ENCODE measurements at places on chromosomes 2 and 18. TPM values are rescaled to one million over a fixed set of nuclear protein-coding genes. Genes with fewer than 3 reads are reported as not detected.

DNA sequence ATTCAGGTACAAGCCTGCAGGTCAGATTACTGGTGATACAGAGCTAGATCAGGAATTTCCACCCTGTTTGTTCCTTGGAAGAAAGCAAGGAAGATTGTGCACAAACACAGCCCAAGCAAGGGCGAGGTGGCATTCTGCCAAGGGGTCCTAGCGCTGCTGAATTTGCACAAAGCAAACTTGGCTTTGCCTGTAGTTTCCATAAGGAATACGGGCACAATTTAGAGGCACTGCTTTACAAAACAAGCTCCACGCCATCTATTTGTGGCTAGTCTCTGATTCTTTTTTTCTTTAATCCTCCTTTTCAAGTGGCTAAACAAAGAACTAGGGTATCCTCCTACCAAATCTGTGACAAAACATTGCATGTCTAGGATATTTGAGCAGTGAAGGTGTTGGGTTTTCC is 195.5 kb upstream of the ACVR2A start:
- no peak for DNase-seq

GRCh38 chr2:144498277-144498676 is 21.6 kb downstream of the ZEB2 start:
- DNase-seq, result no peak

GRCh38 chr2:239370876-239371725 is 29.7 kb downstream of the HDAC4 start:
- DNase-seq, result no peak

DNA sequence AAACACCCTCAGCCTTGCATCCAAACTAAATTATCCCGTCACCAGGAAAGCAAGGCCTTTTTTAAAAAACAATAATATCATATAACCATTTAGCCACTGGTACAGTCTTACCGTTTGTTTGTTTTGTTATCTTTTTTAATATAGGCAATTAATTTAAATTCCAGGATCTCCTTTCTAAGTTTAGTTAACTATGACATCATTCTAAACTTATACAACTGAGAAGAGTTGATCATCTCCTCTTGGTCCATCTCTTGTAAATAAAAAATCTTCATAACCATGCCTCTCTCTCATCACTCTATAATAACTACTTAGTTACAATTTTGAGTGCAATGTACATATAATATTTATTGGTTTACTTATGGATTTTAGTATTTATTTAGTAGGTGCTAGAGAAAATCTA is 46.2 kb downstream of the RND3 start:
- DNase-seq, result no peak

- no peak for DNase-seq
Observed at GRCh38 chr2:154291511-154291910, 407.0 kb upstream of the KCNJ3 start.

GRCh38 chr2:21395366-21395765 is 271.6 kb downstream of the TDRD15 start:
- no peak for DNase-seq

Gene HES6
- 2.7 TPM for total RNA-seq

GRCh38 chr2:181393472-181393871 is 63.7 kb upstream of the ITGA4 start:
- DNase-seq, result no peak

Gene HNRNPA3
- 70.4 TPM for total RNA-seq

- no peak for DNase-seq
Observed at GRCh38 chr2:855177-855576, 95.5 kb upstream of the SNTG2 start.

Gene DSC2
- total RNA-seq, result 34.1 TPM

Gene COL6A3
- 59.5 TPM for total RNA-seq

- no peak for DNase-seq
Observed at GRCh38 chr18:66222174-66222573, 381.7 kb downstream of the CDH19 start.

Gene LHCGR
- total RNA-seq, result 0.10 TPM

GRCh38 chr2:830419-831224 is 120.0 kb upstream of the SNTG2 start:
- no peak for DNase-seq

Gene ABCG5
- total RNA-seq, result not detected

Gene WDR12
- total RNA-seq, result 64.4 TPM

Gene ANTXR1
- total RNA-seq, result 28.9 TPM

Gene HOXD1
- total RNA-seq, result not detected

DNA sequence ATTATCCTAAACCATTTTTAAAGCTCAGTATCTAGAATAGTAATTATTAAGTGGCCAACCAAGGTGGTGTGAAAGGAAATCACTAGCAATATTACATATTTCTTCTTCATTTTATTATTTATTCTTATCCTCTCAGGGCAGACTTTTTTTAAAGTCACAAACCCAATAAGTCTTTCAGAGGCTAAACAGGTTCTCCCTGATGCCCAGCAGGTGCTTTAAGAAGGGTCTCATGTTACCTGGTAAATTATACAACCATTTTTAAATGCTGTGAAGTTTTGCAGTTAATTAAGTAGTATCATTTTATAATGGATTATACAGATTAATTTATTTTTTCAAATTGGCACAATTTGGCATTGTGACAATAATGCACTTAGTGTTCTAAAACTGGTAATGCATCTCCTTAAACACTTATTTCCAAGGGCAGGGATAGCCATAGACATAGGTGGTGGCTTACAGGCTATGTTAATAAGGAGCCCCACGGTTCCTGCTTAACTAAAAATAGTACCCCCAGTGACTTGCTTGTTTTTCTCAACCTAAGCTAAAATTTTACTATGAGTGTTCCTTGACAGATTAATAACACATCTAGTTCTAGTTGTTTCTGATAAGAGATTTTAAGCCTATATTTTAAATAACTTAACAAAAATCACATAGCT is 67.0 kb downstream of the PMS1 start:
- DNase-seq, result no peak

Gene HOXD13
- not detected for total RNA-seq

DNA sequence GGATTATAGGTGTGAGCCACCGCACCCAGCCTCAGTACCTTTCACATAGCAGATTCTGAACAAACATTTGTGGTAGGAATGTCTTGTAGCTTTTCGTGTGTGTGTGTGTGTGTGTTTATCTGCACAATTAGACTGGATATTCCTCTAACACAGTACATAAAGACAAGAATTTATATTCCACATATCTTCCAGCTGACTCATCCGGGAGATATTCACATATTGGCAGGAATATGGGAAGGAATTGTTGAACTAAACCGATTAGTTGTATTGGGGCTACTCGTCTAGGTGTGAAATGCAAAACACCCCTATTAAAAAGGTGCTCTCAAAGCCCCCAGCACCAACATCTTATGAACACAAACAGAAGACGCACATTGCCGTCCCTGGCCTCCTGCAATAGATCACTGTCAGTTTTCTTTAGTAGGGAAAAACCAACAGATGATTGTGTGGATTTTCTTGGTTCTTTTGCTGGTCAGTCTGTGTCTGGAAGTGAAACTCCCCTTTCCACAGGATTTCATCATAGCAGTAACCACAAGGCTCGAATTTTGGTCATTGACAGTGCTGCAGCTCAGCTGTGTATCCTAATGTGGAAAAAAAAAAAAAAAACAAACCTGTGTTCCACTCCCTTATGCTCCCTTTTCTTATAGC is 208.5 kb upstream of the ACVR2A start:
- DNase-seq, result no peak

DNA sequence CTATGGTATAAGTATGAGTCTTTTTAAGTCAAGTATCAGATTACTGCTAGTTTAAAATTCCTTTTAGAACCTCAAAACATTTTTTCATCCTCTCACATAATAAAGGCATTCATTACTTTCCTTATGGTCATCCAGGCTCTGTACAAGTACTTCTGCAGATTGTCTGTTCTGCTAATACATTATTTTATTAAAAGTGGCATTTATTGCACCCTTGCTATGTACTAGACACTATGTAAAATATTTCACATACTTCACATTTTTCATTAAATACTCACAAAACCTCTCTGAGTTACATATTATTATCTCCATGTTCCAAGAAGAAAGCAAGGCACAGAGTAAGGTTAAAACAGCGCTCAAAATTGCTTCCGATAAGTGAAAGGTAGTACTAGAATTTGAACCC is 84.1 kb downstream of the RAPH1 start:
- DNase-seq, result no peak

Gene CLEC4F
- total RNA-seq, result 0.25 TPM

GRCh38 chr2:5330961-5331360 is 361.2 kb upstream of the SOX11 start:
- DNase-seq, result no peak

- DNase-seq, result no peak
Observed at GRCh38 chr2:136000502-136000901, 15.1 kb upstream of the DARS1 start.

DNA sequence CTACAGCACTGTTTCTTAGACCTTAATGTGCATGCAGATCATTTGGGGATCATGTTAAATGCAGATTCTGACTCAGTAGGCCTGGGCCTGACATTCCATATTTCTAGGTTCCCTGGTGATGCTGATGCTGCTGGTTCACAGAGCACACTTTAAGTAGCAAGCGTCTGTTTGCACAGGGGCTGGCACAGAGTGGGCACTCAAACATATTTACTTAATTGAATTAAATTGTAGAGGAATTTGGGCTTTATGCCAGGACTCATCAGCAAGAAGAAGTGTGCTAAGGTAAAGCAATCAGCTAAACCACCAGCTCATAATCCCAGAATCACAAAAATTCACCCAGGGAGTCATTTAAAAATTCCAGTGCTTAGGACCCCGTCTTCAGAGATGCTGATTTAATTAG is 25.1 kb upstream of the INPP4A start:
- DNase-seq, result no peak

Gene NPAS2
- total RNA-seq, result 40.9 TPM

GRCh38 chr2:181176540-181176939 is 196.1 kb downstream of the UBE2E3 start:
- no peak for DNase-seq

DNA sequence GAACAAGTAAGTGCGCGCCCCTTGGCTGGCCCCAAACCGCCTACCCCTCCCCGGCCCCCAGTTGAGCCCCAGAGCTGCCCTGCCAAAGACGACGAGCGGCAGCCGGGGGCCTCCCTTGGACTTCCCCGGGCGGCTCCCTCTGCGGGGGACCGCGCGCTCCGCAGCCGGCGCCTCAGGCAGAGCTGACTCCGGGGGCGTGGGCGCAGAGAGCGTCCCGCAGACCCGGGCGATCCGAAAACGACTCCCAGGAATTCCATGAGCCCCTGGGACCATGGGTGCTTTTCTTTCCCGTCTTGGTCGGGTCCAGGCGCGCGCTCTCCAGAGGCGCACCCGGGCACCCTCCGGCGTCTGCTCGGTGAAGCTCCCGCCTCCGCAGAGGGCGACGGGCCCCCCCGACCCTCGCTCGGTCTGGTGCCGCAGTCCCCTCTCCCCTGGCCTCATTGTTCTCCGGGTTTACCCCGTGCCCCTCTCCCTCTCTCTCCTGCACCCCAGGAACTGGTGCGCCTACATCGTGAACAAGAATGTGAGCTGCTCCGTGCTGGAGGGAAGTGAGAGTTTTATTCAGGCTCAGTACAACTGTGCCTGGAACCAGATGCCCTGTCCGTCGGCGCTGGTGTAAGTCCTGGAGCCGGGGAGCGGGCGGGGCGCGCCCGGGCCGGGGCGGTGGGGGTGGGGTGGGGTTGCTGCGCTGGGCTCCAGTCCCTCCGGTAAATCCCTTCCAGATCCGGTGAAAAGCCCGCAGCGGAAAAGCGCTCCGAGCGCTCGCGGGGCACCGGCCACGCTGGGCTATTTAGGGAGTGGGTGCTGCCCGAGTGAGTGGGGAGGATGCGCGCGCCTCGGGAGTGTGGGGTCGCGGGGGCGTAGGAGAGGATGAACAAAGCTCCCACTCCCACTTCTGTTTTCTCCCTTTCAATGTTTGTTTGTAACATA is 776 bp downstream of the EMILIN2 start:
- DNase-seq, result peak; percentile 69

DNA sequence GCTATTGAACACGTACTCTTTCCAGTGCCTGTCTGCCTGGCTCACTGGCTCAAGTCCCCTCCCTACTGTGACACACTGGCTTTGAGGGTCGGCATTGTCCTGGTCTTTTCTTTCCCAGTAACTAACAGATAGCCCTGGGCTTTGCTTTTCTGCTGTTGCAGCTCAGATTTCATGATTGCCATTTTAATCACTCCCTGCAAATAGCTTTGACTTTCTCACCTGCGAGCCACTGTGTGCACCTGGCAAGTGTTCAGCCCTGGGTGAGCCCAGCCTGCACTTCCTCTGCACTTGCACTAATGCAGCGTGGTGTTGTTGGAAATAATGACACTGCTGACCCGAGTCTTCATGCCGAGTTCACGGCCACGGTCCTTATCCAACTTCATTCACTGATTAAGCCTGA is 52.9 kb downstream of the DCDC2C start:
- no peak for DNase-seq

GRCh38 chr2:150357770-150358467 is 129.5 kb downstream of the RND3 start:
- no peak for DNase-seq

- DNase-seq, result no peak
Observed at GRCh38 chr2:237617587-237617982, 9.8 kb upstream of the LRRFIP1 start.

Gene KIF5C
- total RNA-seq, result 0.52 TPM

DNA sequence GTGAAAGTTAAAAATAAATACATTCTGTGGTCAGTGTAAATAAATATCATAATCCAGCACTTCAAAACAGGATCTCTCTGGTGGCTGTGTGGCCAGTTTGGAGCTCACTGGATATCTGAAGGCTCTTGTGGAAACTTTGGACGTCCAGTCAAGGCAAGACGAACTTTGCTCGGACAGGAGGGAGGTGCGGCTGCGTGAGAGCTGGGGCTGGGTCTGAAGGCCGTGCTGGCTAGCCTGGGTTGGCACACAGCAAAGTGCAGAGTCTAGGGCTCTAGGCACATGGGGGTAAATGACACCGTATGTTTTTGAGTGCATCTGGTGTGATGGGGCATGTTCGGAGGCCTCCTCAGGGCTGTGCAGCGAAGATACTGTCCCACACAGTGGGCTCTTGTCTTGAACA is 78.9 kb upstream of the TXNDC2 start:
- no peak for DNase-seq

Gene EMILIN2
- total RNA-seq, result 23.4 TPM
